ENCODE measurements at places on chromosomes 5 and 9.

DNA sequence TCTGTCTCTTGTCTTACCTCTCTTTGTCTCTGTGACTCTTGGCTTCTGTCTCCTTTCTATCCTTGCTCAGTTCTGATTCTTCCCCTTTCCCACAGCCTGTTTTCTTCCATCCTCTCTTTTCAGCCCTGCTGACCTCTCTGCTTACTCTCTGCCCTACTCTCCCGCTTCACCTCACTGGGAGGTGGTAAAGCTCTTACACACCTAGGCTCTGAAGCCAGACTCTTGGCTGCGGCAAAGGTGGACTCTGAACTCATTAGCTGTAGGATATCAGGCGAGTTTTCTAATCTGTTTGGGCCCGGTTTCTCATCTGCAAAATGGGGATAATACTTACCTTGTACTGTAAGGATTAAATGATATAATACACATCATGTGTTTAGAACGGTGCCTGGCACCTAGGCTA, 11.1 kb downstream of the PCDH1 start:
- DNase-seq, result no peak

DNA sequence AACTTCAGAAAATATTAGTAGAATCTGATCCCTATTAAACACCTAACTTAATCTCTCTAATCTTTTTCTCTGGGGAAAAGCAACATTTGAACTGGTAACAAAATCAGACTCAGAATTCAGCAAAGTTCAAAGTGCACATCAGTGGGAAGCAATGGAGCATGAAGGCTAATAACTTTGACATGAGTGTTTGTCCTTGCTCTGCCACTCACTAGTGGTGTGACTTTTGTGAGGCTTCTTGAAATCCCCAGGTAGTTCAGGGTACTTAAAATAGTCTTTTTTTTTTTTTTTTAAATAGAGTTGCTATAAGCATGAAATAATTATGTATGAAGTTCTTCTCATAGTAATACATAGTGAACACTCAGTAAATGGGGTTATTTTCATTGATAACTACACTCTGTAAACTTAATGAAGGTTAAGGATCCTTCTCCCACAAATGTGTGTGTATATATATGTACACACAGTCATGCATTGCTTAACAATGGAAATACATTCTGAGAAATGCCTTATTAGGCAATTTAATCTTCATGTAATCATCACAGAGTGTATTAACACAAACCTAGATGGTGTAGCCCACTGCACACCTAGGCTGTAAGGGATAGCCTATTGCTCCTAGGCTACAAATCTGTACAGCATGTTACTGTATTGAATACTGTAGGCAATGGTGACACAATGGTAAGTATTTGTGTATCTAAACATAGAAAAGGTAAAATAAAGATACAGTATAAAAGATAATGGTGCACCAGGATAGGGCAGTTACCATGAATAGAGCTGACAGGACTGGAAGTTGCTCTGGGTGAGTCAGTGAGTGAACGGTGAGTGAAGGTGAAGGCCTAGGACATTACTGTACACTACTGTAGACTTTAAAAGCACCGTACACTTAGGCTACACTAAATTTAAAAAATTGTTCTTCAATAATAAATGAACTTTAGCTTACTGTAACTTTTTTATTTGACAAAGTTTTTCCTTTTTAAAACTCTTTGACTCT, 73.3 kb upstream of the HMHB1 start:
- DNase-seq, result no peak

- DNase-seq, result no peak
These were observed 115.0 kb upstream of the EPB41L4A start for GRCh38 chr5:112534067-112534583.

DNA sequence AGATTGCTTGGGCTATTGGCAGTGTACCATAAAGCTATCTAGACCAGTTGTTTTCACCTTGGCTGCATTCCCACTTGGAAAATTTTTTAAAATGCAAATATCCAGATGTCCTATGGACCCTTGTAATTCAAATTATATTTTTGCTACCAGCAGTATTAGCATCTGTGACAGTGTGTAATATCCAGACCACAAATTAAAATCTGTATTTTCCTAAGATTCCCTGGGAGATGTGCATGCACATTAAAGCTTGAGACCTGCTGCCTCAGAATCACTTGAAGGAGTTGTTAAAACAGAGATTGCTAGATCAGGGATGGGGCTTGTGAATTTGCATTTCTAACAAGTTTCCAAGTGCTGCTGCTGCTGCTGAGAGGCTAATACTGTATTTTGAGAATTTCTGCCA, 381.2 kb upstream of the PDE4D start:
- DNase-seq, result no peak

DNA sequence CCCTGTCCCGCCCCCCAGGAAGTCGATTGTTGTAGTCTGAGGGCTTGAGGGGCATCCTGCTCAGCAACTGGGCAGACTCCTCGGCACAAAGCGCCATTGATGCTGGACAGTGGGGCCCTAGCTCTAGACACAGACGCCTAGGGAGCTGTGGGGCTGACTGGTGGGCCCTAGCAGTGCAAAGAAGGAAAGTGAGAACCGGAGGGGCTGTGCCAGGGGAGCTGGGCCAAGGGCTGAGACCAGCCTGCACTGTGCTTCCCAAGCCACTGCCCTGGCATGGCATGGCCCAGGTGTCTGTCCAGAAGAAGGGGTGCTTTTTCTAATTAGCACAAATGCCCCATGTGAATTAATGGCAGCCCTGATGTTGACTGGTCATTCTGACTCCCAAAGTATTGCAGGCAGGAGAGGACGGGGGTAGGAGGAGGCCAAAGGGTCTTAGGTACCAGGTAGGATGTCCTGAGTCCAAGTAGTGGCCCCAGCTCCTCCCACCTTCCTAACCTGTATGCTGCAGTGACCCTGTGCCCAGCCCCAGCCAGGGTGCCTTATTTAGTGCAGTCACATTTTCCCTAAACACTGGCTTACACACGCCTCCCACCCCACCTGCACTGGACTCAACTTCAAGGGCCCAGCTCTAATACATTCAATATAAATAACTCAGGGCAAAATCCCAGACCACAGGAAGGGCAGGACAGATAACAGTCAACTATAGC, 15.9 kb downstream of the TCF7 start:
- DNase-seq, result no peak

- no peak for DNase-seq
These were observed 163.8 kb downstream of the GABRB2 start for GRCh38 chr5:161382685-161383084.

DNA sequence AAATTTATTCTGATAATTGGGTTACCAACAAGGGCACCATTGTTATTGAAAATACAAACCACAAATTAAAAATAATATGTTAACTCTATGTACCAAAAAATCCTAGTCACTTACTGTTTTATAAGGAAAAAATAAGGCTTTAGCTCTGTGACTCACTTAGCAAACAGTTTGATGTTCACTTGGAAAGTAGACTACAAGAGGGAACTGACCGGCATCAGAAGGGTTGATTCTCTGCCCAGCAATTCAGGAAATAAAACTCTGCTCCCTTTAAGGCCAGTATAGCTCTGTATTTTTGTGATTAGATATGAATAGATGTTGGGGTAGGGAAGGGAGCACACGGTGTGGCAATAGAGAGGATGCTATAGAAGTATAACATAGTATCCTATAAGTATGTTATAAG, 671.3 kb downstream of the LRRC70 start:
- no peak for DNase-seq

- no peak for DNase-seq
These were observed 100.3 kb upstream of the SPIN1 start for GRCh38 chr9:88287972-88288371.

DNA sequence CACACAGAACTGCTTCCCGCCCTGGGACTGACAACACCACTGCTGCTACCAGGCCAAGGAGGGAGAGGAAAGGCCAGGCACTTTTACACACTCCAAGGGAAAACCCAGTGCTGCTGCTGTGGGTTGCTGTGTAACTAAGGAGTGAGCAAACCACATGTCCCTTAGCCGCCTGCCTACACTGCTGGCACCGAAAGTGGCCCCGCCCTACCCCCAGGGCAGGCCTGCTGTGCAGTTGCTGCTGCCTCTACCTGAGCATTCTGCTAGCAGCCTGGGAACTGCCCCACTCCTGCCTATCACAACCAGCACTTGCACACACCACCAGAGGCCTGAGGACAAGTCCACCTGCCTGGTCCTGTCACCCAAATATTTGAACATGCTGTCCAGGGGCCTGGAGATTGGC, 740.9 kb downstream of the DTWD2 start:
- DNase-seq, result no peak

- DNase-seq, result no peak
These were observed 29.0 kb upstream of the MYORG start for GRCh38 chr9:34405719-34406118.

GRCh38 chr9:122370869-122371755, at the start of gene PTGS1:
PTGS1 (plus strand) TSS chr9:122371024; CDS start chr9:122371085, 61 bp downstream.
- DNase-seq, result no peak

GRCh38 chr5:142014911-142015584, 2.2 kb upstream of the GNPDA1 start:
- DNase-seq, result peak; percentile 38

GRCh38 chr5:160660132-160660531, 191.9 kb downstream of the ATP10B start:
- DNase-seq, result no peak

DNA sequence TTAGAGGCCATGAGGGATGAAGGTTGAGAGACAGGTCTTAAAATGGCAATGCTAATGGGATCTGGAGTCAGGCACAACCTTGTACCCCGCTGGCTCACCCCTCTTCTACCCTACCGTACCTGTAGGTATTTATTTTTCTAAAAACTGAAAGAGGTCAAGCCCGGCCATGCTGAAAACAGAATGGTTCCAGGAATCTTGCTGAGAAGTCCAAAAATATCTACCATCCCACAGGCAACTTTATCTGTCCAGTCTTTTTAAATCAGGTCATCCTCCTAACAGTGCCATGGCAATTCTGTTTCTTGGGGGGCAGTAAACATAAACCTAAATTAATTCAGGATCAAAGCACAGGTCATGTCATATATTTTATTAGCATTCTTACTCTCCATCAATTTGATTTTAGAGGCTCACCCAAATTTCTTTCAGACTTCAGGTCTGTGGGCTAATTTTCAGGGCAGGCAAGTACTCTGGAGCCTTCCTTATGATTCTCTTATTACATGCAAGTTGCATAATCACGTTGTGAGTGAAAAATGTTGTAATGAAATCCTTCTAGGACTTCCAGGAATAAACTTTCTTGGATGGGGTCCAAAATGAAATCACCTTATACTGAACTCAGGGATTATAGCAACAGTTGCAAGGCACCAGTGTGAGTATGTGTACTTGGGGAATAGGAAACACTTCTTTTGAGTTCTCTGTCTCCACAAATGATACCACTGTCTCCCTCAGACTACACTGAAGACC, 102.7 kb upstream of the NREP start:
- no peak for DNase-seq

- no peak for DNase-seq
These were observed 21.1 kb downstream of the PSMB7 start for GRCh38 chr9:124394167-124394566.

GRCh38 chr5:44361342-44362001, 27.7 kb downstream of the FGF10 start:
- no peak for DNase-seq

DNA sequence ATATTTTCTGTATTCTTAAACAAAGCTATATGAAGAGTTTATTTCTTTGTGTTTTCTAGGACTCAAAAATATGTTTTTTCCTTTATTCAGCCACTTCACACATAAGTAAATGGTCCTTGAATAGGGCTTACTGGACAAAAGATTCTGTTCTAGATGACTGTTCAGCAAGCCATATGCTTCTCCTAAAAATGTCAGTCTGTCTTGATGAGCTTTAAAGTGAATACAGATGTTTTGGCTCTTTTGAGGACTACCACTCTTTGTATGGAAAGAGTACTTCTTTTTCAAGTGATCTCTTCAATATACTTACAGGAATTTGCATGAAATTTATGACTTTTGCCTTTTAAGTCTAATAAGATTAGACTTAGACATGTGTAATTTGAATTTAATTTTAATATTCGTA, 8.4 kb downstream of the NDUFS4 start:
- DNase-seq, result no peak

DNA sequence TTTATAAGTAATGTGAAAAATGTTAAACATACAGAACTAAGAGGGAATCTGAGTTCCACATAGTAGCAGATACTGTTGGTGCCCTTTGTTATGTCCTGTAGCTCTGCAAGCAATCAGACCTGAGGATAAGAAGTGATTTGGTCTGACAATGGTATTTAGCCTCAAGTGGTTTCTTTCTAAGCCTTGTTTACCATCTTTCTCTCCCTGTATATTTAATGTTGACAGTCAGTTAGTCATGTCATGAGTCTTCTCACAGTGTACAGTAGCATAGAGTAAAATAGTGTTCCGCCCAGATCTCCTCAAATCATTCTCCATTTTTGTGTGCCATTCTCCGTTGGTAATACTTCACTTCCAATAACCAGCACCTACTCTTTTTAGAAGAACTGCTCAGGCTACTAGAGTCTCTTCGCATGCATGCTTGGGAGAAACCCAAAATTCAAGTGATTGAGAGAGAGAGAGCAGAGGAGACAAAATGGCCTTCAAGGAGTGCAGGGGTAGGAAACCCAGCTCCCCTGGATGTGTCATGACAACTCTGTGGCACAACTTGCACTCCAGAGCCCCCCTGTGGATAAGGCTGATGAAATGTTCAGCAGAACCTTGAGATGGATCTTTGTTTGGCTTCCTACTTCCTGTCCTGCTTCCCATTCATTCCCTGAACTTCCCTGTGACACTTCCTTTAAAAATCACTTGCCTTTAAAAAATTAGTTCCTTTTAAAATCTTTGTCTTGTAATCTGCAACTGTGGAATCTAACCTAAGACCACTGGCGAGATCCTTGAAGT, 129.2 kb upstream of the FST start:
- DNase-seq, result no peak

- DNase-seq, result no peak
These were observed 11.0 kb downstream of the SPINK14 start for GRCh38 chr5:148179234-148179824.

DNA sequence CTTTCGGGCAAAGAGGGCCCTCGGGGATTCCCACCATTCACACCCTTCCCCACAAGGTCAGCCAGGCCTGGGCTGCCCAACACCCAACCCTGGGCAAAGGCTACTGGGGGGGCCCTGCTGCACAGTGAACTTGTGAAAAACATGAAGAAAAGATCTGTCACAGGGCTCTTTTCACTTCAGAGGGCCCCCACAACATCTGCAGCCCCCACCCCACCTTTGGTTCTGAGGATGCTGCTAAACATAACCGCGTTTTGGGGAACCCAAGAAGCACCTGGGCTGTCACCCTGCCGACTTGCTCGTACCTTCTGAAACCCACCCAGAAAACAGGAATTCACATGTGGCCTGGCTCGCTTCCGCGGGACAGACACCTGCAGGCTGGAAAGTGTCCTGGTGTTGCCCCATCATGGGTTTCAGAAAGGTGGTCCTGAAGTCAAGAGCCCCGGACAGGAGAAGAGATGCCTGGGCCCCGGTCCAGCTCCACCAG, 29.3 kb downstream of the B4GALT1 start:
- no peak for DNase-seq

GRCh38 chr5:7330256-7330655, 65.7 kb upstream of the ADCY2 start:
- no peak for DNase-seq

Measured in effector memory CD4-positive, alpha-beta T cell (primary cell).